ENCODE measurements at places on chromosomes 11 and 22.

DNA sequence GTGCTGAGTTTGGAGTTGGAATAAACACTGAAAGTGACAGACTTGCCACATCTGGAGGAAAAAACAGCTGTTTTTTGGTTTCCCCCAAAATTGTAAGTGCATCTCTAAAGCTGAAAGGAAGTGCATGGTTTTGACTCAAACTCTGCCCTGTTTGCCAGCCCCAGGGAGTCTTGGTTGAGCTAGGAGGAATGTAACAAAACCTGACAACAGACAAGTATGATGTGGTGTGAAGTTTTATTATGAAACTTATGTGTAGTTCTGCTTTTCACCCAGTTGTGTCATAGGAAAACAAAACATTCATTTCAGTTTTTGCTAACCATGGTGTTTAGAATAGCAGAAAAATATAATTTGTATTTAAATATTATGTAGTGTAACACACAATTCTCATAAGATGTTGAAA, 31.7 kb upstream of the PDE3B start:
- DNase-seq = no peak

DNA sequence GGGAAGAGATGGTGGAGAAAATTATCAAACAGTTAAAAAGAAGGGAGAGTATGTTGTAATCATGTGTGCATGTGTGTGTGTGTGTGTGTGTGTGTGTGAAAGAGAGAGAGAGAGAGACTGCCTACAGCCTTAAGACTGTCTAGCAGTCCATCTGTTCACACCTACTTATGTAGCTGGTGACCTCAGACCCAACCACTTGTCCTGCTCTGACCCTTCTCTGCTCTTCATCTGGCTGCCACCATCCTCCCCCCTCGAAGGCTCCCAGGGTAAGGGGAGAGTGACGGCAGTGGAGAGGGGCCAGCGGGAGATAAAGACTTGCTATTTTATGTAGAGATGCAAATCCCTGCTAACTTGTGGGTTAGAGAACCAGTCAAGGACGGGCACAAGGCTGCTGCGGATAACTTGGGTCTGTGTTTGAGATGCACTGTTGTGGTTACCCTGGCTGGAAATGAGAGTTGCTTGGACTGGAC, 24.9 kb upstream of the GRAMD1B start:
- DNase-seq = no peak

- DNase-seq = no peak
These were observed 26.2 kb upstream of the SLC37A2 start for GRCh38 chr11:125036933-125037332.

- no peak for DNase-seq
These were observed 124.1 kb upstream of the CSNK2A3 start for GRCh38 chr11:11476971-11477645.

DNA sequence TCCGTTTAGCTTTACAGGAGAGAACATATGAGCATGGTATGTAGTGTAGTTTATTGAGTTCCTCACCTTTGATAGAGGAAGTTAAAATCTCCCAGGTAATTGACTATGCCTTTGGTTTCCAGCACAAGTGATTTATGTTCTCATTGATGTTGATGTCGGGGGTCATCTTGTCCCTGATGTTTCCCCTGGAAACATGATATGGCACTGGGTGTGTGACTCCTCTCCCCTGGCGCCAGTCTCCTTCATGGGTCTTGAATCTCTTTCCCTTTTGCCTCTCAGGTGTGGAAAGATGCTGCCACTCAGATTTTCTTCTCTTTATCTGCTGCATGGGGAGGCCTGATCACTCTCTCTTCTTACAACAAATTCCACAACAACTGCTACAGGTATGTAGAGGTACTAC, 28.3 kb downstream of the SLC6A5 start:
- DNase-seq = no peak

DNA sequence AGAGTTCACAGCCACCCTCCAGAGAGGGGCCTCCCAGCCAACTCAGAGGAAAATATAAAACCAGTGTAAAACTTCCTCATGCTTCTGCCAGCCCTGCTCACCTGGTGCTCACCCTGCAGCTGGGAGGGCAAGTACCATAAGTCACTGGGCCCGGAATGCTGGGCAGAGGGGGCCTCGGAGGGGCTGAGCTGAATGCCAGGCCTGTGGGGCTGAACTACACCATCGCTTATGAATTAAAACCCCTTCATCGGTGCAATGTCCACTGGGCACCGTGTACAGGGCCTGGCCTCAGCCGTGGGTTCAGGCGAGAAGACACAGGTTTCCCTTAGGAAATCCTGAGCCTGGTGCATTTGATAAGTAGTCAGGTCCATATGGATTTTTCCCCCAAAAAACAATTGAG, 828.6 kb downstream of the TBC1D22A start:
- DNase-seq = no peak

DNA sequence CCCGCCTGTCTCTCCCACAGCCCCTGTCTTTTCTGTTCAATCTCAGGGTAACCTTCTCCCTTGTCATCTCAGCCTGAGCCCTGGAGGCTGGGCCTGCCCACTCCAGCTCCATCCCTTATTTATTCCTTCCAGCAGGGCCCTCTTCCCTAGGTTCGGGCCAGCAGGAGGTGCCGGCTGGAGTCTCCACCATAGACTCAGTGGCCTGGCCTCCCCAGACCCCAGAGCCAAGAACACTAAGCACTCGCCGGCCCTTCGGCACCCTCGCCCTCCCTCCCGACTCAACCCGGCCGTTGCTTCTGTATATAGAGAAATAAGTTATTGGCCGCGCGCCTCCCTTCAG, 1.4 kb upstream of the RAB1B start:
- DNase-seq = no peak

- DNase-seq = no peak
These were observed 48.4 kb upstream of the HSD17B12 start for GRCh38 chr11:43632181-43632580.

- no peak for DNase-seq
These were observed 2.6 kb downstream of the METTL15 start for GRCh38 chr11:28110821-28111200.

DNA sequence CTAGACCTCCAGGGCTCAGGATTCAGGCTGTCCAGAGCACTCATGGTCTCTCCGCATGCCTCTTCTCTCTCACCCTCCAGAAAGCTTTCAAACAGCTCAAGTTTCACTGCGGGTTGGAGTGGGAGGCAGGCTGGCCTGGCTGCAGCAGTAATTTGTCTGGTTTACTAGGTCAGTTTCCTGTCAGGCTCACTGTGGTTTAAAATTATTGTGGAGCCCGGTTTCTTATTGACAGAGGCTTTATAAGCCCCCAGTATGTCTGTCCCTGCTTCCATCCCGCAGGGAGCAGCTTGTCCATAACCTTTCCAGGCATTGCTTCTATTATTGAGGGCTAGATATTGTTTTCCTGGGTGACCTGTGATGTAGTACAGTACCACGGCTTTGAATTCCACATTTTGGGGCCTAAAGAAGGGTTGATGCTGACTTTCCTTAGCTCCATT, 235.3 kb upstream of the SORL1-AS1 start:
- peak; percentile 87 for DNase-seq

GRCh38 chr22:49826603-49827270, 936 bp downstream of the BRD1 start:
- no peak for DNase-seq

DNA sequence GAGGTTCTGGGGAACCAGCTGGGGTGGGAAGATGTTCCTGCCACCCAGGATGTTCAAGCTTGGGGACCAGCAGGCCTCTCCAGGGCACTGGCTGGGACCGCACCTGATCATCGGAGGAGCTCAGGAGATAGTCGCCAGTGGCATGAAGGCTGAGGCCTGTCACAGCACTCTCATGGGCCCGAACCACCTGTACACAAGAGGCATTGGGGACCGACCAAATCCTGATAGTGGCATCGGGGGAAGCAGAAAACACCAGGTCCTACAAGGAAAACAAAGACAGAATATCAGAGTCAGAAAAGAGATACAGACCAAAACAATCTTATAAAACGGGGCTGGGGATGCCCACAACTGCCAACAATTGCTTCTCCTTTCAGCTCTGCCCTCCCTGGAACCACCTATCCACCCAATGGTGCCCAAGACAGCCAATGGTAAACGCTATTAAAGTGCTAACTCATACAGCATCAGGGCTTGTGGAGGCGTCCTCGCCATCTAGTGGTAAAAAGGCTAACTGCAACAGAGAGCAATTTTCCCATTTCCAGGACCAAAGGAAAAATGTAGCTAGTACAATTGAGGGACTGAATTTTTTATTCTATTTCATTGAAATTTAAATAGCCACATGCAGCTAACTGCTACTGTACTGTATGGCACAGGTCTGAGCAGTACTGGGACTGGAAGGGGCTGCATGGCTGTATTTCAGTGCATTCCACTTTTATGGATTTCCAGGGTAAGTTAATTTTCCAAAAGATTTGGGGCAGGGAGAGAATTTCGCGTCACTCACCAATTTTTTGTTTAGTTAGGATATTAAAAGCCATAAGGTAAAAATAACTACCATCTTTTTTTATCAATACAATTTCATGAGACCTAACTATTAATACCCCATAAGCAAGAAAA, 7.1 kb downstream of the PRPF19 start:
- peak; percentile 40 for DNase-seq

GRCh38 chr22:22721681-22722354, 77.4 kb downstream of the GGTLC2 start:
- DNase-seq = no peak

DNA sequence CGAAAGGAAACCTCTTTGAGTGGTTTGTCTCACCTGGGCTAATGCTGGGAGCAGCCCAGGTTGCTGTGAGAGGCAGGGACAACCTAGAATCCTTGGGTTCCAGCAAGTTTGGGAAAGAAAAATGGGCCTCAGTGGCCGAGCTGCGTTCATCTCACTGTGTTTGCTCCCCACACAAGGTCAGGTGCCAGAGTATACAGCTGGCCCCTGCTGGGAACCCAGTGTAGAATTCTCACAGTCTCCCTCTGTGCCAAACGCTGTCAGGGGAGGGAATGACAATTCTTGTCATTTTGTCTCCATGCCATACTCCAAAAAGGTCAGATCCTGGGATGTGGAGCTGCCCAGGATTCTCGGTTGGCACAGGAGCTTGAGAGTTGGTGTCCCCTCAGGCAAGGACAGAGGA, 4.3 kb downstream of the DGKZ start:
- no peak for DNase-seq

DNA sequence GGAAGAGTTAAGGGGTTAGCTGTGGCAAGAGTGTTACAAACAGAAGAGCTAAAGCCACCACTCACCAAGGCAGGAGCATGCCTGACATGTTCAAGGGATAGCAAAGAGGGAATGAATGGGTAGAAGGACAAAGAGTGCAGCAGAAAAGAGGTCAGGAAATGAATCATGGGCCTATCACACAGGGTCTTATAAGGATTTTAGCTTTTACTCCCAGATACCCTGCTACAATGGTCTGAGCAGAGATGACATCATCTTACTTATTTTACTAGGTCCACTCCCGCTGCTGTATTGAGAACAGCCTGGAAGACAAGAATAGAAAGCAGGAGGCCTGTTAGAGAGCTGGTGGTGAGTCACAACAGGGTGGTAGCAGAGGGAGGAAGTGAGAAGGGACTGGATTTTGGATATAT, 9.8 kb downstream of the TRAF6 start:
- no peak for DNase-seq

DNA sequence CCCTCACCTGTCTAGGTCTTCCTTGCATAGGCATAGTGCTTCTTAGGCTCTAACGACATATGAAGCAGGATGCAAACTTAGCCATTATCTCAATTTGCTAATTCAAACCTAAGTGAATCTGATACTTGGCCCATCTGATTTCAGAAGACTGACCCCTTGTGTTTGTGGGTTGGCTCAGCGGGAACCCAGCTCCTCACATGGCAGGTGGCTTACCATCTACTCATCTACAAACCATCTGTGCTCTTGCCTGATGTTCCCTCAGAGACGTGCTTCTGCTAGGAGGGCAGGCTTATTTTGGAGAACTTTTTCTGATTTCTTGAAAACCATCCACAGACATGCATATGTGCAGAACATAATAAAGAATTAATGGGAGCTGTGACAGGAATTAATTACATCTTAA, 15.2 kb downstream of the ELMOD1 start:
- DNase-seq = no peak

- DNase-seq = no peak
These were observed 5.7 kb downstream of the TMEM184B start for GRCh38 chr22:38267086-38267485.

DNA sequence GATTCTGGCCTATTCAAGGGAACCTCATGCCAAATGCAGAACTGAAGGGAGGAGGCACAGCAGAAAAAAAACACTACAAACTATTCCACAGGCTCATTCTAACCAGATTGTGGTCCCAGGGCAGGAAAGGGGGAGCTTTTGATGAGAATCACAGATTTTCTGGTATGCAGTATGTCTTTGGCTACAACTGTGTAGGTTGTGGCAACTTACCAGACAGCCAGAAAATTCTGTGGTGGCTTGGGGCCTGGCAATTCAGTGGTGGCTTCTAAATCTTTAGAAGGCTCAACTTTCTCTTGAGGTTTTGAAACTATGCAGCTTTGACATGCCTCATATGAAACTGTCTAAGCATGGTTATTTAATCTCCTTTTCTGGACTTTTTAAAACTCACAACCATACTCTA, 850.8 kb upstream of the CCDC90B start:
- no peak for DNase-seq

DNA sequence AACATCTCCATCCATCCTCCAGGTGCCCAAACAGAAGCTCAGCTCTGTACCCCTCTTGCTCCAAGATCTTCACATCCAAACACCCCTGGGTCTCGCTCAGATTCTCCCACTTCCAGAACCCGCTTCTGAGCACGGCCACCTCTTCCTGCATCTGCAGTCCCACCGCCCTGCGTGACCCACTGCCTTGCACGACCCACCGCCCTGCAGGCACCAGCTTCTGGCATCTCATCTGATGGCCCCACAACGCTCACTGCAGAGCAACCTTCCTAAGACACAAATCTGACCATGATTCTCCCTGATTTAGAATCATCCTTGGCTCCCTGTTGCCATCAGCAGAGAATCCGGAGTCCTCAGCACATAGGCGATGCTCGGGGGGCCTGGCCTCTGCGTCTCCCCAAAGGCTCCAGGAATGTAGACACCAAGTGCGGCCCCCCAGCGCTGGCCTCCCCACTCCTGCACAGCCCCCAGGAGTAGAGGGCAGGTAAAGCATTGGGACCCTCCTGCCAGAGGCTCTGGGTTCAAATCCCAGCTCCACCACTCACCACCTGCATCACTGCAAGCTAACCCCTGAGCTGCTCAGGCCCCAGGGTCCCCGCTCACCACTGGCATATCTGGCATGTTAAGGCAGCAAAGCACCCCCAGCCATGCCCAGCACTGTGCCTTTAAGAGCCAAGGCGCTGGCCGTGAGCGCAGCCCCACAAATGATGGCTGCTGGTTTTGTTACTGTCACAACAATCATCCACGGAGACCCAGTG, 459.3 kb downstream of the BRD1 start:
- DNase-seq = no peak

DNA sequence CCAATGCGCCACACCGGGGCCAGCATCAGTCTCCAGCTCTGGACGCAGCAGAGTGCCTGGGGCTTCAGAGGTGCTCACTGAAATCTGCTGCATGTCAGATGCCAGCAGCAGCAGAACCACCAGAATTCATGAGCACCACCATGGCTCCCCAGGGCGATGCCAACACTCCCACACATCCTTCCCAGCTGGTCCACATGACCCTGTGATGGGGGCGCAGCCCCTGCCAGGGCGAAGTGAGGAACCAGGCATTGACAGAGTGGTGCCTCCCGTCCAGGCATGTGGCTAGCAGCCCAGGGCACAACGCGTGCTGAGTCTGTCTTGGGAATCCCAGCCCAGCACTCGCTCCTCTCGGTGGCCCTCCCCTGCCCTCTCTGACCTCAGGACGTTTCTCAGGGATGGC, 80.4 kb downstream of the DHCR7 start:
- DNase-seq = no peak
